ENCODE measurements at places on chromosomes 11 and 22.
A peak's percentile ranks its signal among the peaks of the same experiment; 100 is the strongest.

DNA sequence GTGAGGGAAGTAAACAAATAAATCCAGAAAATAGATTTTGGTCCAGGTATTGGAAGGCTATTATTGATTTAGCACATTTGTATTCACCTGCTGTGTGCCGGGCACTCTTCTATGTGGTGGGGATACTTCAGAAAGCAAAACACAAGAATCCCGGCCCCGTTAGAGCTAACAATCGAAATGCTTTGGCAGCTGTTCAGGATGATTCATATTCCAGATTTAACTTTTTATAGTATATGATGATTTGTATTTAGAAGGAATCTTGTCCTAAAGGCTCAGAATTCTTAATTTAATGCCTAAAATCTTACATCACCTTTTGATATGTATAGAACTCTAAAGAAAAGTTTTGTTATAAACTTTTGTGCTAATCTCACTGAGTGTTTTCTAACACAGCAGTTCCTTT lies 28.0 kb downstream of the ZC3H12C start:
- no peak for DNase-seq

GRCh38 chr11:70493089-70493474 lies 94.8 kb downstream of the CTTN start:
- no peak for DNase-seq

DNA sequence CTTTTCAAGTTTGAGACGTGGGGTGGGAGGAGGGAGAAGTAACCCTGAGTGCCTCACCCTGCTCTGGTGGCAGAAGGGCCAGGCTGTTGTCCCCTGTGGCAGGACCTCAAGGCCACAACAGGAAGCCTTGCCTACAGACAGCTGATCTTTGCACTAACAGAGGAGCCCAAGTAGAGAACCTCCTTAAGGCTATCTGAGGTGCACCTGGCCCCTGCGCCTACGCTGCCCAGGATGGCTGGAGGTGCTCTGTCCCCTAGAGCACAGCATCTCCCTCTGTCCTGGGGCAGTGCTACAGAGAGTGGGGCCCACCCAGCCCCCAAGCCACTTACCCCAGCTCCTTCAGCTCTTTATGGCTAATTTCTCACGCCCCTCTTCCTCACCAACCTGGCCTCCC lies 27.0 kb downstream of the MYO7A start:
- no peak for DNase-seq

- no peak for DNase-seq
Measured at GRCh38 chr22:23053912-23054530, 16.3 kb upstream of the GNAZ start.

- peak; percentile 18 for DNase-seq
Measured at GRCh38 chr11:75429902-75430713, 2.9 kb downstream of the KLHL35 start.

DNA sequence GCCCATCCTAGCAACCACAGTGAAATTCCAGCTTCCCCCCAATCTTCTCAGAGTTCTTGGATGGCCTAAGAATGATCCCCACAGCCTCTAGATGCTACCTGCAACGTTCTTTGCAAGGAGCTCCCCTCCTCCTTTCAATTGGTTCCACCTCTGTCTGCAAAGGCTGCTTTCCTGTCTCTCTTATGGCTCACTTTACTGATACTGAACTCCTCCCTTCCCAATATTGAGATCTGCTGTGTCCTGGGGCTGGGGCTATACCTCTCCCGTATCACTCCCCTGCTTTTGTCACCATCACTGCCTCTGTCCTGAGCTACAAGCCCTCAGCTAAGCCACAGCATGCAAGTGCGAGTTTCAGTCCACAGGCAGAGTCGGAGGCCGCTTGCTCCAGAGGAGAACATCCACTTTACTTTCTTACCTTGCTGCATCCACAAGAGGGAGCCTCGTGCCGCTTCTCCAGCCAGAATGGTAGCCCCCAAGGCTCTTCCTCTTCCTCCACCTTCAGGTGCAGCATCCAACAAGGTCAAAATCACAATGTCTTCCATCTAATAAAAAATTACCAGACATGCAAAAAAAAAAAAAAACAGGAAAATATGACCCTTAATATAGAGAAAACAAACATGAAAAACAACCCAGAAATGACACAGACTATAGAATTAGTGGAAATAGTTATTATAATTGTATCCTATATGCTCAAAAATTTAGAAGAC lies 48.6 kb upstream of the TMEM45B start:
- DNase-seq: no peak

DNA sequence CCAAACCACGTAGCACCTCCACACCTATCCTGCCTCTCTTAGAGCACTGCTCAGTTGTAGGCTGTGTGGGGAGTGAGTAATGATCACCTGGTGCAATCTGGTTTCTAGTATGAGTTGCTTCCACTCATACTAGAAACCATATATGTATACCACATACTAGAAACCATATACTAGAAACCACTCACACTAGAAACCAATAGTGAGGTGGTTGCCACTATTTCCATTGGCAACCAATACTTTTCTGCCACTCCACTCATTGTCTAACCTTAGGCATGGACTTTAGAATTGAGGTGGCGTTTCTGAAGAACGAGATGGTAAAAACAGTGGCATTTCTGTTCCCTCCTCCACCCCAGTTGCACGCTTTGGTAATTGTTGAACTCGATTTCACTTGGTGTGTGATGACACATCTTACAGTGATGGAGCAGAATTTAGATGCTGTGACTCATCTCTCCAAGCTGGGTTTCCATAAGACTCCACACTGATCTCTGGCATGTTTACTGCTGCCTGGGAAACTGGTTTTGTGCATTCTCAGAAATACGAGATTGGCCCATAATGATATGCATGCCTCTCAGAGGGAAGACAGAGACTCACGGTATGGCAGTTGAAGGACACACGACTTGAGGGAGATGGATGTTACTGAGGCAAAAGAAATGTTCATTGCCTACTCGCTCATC lies 82.9 kb downstream of the KIRREL3 start:
- DNase-seq: no peak

DNA sequence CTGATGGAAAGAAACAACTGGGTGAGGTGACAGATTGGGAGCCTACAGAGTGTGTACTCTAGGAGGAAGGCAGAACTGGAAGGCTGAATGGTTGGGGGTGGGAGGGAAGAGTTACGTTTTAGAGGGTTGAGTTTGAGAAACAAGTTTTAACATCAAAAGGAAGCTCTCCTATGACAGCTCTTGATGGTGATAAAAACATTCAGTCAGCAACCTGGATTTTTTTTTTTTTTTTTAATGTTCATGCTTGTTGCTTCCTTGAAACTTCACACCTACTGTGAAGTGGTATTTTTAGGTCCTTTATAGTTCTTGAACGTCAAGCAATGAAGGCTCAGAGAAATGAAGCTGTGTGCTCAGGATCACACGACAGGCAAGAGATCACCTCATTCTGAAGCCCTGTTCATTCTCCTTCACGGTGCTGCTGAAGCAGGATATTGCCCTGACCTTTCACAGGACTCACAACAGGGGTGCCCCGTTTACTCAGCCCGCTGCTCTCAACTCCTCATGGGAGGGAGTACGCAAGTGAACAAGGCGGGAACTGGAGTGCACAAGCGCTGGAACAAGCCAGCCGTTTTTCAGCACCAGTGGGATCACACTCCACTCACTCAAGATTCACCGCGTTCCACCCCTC lies 1.6 kb upstream of the TMEM109 start:
- no peak for DNase-seq

GRCh38 chr11:45475173-45475572 lies 189.0 kb upstream of the SYT13 start:
- no peak for DNase-seq

DNA sequence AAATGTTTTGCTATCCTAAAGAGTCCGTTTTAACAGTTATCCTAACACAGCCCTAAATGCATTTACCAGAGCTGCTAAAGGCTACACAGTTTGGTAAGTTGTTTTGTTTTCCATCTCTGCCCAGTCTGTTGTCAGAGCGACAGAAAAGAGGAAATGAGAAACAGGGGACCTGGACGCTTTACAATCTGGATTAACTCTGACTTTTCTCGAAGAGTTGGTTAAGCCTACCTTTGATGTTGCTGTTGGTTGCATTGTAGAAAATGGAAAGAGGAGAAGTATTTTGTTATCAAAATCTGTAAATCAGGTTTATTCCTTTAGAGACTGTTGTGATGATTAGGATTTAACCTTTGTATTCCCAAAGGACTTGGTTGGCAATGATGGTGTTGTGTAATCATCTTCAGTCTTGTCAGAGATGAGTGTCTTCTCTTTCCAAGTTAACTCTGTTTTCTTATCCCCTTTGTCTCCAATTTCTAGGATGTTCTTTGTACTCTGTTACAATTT lies 481 bp downstream of the ANGPTL5 start:
- DNase-seq: no peak

DNA sequence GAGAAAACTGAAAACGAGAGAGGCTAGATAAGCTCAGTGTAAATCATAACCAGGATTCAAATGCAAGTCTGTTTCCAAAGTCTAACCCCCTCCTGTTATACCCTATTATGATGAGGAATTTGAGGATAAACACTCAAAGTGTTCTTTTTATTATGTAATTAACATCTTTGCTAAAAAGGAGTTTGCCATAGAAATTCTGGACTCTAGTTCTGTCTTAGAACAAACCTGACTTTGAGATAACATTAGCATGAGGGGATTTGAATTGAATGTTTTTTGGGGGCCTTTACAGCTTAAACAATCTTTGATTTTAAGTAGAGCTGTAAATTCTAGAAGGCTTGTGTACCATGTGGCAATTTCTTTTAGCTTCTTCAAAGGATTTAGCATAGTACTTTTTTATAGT lies 9.5 kb downstream of the C11orf54 start:
- DNase-seq: no peak

DNA sequence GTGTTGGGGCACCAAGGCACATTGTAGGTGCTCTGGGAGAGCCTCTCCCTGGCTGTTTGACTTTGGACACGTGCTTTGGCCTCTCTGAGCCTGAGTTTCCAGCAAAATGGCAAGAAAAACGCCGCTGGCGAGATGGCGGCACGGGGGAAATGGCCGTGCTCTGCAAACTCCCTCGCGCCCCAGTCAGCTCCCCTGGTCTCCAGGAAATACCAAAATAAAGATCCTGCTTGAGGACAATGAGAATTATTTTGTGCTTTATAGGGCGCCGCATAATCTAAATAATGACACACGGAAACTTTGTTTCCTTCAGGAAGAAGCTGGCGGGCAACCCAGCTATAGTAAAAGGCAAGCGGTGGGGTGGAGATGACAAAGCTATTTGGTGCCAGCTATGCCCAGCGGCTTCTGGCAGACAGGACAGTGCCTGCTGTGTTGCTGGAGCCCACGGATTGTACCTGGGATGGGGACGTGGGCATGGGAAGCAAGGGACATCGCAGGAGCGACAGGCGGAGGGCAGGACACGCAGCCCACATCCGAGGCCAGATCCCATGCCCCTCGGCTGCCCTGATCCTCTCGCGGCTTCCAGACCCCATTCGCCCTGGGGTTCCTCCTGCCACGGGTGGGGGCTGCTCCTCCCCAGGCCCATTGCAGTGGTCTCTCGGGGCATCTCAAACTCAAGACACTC lies 26.3 kb upstream of the RFPL3 start:
- DNase-seq: no peak

- DNase-seq: peak; percentile 10
Measured at GRCh38 chr11:2186669-2187279, 15.2 kb upstream of the TH start.

DNA sequence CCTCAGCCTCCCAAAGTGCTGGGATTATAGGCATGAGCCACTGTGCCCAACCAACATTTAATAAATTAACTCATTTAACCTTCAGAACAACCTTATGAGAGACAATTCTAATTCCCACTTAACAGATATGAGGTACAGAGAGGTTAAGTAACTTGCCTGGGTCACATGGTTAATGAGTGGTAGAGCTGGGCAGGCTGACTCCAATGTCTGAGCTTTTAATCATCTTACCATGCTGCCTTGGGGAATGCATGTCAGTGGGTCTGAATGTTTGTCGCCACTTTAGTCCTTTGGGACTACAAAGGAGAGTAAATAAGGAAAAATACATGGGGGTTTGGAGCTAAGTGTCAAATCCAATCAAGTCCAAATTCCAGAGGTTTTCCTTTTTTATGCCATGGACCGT lies 11.2 kb upstream of the PIK3C2A start:
- DNase-seq: no peak

DNA sequence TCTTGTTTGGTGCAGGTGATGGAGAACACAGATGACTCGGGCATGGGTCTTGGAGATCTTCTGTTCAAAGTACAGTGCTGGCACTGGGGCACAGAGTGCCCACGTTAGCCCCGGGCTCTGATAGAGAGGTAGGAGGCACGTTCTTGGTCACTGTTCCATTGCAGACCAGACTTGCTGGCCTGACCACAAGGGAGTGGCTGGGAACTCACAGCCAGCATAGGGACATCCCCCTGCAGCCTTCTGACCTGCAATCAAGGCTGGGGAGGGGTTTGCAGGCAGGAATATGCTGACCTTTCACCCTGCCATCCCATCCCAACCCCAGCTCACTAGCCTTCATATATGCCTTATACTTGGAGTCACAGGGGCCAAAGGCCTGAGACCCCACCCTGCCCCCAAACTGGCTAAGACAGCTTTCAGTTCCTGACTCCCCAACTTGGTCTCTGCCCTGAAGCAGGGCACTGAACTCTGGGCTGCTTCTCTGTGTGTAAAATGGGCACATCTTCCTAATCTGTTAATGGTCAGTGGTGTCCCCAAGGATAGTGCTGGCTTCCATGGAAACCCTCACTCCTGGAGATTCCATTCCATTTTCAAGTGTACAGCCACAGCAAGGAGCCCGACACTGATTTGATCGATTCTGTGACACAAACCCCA lies 4.6 kb downstream of the MRPL49 start:
- no peak for DNase-seq

DNA sequence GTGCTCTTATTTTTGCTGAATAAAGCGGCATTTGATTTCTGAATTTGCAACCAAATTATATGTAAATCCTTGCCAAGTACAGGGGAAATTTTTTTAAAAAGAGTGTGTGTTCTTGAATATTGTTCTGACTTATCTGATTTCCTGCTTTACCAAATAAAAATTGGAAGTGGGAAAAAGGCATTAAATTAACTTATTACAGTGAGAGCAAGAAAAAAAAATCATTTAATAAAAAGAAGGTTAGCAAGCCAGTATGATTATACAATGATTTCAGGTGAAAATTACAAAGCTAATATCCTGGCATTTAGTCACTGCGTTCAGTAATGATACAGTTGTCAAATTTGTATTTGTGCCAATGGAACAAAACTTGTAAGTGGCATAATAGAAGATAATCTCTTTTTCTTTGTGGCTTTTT lies 82.1 kb upstream of the PPARA start:
- no peak for DNase-seq

- no peak for DNase-seq
Measured at GRCh38 chr22:20802452-20802851, 28.5 kb downstream of the SERPIND1 start.

DNA sequence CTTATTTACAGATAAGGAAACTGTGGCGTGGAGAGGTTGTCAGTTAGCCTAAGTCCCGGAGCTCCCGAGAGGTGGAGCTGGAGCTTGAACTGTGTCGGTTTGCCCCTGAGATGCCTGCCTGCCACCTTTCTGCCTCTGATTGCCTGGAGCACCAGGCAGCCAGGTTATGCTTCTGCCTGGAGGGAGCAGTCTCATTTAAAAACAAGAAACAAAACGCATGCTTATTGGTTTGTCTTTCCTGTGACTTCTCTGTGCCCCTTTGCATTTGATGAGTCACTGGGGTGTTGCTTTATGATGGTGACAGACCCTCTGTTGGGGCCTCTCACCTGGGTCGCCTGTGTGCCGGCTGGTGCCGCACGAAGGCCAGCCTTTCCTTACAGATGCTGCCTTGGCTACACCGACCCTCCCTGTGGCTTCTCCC lies 12.2 kb downstream of the AP2A2 start:
- no peak for DNase-seq

- peak; percentile 17 for DNase-seq
Measured at GRCh38 chr11:118051611-118052461, 25.0 kb upstream of the TMPRSS4 start.

All from stimulated activated CD8-positive, alpha-beta memory T cell treated with anti-CD3 and anti-CD28 coated beads, Interleukin-4, amount 100 ng/mL, for 4 hours (primary cell).